Lower leg skin (tissue), 4 donors: ENCODE measurements at places on chromosomes 16 and 17. TPM values are rescaled to one million over a fixed set of nuclear protein-coding genes. Genes with fewer than 3 reads are reported as not detected.
A peak's percentile ranks its signal among the peaks of the same experiment; 100 is the strongest.

WFIKKN1 gene
- 3.6 TPM for total RNA-seq

C17orf50 gene
- not detected for total RNA-seq

RNF43 gene
- total RNA-seq, result 19.9 TPM

SCARF1 gene
- 9.9 TPM for total RNA-seq

- DNase-seq, result peak; percentile 71
Measured at GRCh38 chr16:68072038-68072695, 13.0 kb upstream of the NFATC3 start.

GRCh38 chr16:29994600-29995323 is 655 bp downstream of the HIRIP3 start:
- DNase-seq, result no peak

DNA sequence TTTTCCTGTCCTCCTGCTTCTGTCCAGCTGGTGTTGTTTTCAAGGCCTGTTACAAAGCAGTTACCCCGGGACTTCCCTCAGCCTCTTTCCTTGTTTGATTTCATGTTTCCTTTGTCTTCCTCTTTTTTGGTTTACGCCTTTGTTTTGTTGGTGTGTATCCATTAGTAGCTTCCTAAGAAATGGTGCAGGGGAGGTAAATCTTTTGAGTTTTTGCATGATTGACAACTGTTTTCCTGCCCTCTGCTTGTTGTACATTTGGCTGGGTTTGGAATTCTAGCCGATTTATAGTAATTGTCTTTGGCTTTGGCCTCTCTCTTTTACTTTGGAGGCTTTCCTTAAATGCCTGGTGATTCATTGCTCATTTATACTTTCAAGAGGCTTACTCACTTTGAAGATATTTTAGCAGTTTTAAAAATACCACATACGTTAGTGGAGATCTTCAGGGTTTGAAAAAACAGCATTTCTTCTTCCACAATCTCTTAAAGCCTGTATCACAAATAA is 32.8 kb downstream of the DNAH2 start:
- DNase-seq, result no peak

GRCh38 chr17:81021531-81022343 is 13.2 kb upstream of the BAIAP2 start:
- DNase-seq, result no peak

DNA sequence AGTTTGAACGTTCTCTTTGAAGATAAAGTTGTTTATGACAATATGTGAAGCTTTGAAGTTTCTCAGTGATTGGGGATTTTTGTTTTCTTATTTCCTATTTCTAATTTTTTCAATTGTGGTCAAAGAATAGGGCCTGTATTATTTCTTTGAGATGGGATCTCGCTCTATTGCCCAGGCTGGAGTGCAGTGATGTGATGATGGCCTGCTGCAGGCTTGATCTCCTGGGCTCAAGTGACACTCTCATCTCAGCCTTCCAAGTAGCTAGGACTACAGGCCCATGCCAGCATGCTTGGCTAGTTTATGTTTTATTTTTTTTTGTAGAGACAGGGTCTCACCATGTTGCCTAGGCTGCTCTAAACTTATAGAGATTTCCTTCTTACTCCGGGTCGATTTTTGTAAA is 11.7 kb upstream of the ANKRD40CL start:
- no peak for DNase-seq

DNA sequence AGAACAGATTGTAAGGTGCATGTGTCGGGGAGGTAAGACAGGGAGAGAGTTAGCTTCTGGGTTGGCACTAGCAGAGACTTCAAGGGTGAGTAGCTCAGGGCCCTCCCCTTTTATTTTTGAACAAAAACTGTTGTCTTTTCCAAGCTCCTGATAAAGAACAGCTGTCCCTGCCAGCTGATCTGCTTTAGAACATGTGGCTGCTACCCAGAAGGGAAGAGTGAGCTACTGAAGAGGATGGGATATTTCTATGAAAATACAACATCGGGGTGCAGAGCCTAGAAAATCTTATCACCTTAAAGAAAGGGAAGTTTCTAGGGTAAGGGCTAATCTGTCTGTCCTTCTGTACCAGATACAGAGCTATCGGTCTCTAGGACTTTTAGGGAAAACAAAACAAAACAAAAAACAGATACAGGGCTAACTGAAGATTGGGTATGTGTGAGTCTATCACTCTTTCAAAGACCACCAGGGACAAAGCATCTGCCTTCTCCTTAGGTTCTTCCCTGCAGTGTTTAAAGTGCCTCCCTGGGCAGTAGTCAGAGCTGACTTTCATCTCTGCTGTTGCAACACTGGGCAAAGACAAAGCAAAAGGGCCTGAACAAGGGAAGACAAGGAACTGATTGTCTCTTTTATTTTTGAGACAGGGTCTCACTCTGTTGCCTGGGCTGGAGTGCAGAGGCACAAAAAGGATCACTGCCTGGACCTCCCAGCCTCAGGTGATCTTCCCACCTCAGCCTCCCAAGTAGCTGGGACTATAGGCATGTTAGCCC is 5.0 kb upstream of the DHRS13 start:
- DNase-seq, result no peak

GRCh38 chr16:24731722-24732419 is 2.4 kb downstream of the TNRC6A start:
- no peak for DNase-seq

DNA sequence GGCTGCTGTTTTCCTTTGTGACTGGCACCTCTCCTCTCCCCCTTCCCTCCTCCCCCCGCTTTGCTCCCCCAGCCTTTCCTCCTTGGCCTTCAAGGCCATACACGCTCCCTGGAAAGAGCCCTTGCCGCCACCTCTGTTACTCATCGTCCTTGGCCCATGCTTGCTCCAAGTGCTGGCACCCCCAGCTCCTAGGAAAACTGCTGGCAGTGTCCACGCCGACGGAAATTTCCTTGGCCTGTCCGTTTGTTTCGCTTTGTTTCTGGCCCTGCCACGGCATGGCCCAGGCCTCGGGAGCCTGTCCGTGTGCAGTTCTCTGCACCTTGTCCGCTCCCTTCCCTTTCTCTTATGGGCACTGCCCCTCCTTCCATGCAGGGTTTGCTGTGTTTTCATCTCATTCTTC is 18.0 kb downstream of the CA5A start:
- DNase-seq, result peak; percentile 48
